CD8-positive, alpha-beta memory T cell (primary cell): ENCODE measurements at places on chromosomes 1 and 21. TPM values are rescaled to one million over a fixed set of nuclear protein-coding genes. Genes with fewer than 3 reads are reported as not detected.
A peak's percentile ranks its signal among the peaks of the same experiment; 100 is the strongest.

GRCh38 chr1:113946678-113947387 lies 17.7 kb downstream of the HIPK1 start:
- no peak for DNase-seq
- H3K27ac ChIP-seq = no peak overlapping the region
- H3K4me3 ChIP-seq = peak overlapping the region; percentile 21
- peaks cover 6% of the 10 kb centered on the region for H3K36me3 ChIP-seq
- H3K27me3 ChIP-seq = no peaks in the 10 kb centered on the region
- peaks cover 82% of the 10 kb centered on the region for H3K4me1 ChIP-seq

GRCh38 chr21:45041351-45041805 lies 33.0 kb upstream of the ADARB1 start:
- H3K36me3 ChIP-seq = no peaks in the 10 kb centered on the region
- no peak overlapping the region for H3K4me3 ChIP-seq
- DNase-seq = no peak
- no peak overlapping the region for H3K27ac ChIP-seq
- H3K27me3 ChIP-seq = peaks cover 5% of the 10 kb centered on the region

The WNT4 gene
- not detected for total RNA-seq

The PEX19 gene
- 56.1 TPM for total RNA-seq

GRCh38 chr21:39096754-39097153 lies 86.5 kb downstream of the PSMG1 start:
- H3K36me3 ChIP-seq = no peaks in the 10 kb centered on the region
- H3K4me3 ChIP-seq = no peak overlapping the region
- H3K4me1 ChIP-seq = no peaks in the 10 kb centered on the region
- H3K27ac ChIP-seq = no peak overlapping the region
